ENCODE measurements at places on chromosomes 3 and 15. TPM values are rescaled to one million over a fixed set of nuclear protein-coding genes. Genes with fewer than 3 reads are reported as not detected.

CADPS gene
- 29.4 TPM for total RNA-seq

XIRP1 gene
- total RNA-seq: 195 TPM

KBTBD8 gene
- 5.7 TPM for total RNA-seq

ZPLD1 gene
- total RNA-seq: 0.17 TPM

QARS1 gene
- 188 TPM for total RNA-seq

ARPIN gene
- total RNA-seq: 13.3 TPM

CFAP100 gene
- not detected for total RNA-seq

CRYGS gene
- total RNA-seq: 2.0 TPM

CD86 gene
- total RNA-seq: 3.1 TPM

WDR93 gene
- not detected for total RNA-seq

SKOR1 gene
- 0.17 TPM for total RNA-seq

SLC12A1 gene
- not detected for total RNA-seq

PPARG gene
- total RNA-seq: 10.4 TPM

TBC1D21 gene
- not detected for total RNA-seq
